ENCODE measurements at places on chromosomes 6 and 20.
A peak's percentile ranks its signal among the peaks of the same experiment; 100 is the strongest.

- no peak for DNase-seq
Observed at GRCh38 chr6:133359256-133359655, 118.1 kb downstream of the EYA4 start.

DNA sequence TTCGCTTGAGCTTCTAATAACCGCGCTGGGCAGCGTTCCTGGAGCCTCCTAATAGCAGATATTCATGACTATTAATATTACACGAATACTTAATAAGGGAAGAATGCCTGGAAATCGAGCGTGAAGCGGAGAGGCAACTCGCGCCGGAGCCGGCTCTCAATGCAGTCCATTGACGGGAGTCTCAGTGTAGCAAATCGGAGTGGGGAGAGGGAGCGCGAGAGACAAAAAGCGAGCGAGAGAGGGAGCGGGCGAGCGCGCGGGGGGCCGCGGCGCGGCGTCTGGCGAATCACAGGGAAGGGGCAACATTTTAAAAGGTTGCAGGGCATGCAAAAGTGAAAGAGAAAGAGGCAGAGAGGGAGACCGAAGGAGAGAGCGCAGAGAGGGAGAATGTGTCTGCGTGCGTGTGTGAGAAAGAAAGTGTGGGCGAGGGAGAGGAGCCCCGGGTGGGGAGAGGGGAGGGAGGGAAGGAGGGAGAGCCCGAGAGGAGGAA lies 2.9 kb downstream of the TFAP2A start:
- DNase-seq: peak; percentile 88

- DNase-seq: no peak
Observed at GRCh38 chr6:1296542-1296941, 15.4 kb upstream of the FOXQ1 start.

DNA sequence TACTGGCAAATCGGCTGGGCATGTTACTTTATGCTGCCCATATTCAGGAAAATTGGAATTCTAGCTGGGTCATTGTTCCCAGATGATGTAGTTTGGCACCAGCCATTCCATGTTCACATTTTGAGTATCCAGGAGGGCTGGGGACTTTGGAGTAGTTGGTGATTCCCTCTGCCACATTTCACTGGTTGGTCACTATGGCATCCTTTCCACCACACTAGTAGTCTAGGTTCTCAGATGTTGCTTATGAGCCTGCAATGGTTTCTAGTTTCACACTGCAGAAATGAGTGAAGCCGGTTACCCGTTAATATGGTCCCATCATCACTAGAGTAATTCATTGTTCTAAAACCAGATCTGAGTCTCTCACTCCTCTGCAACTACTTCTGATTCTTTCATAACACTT lies 4.6 kb downstream of the PTPN1 start:
- no peak for DNase-seq

DNA sequence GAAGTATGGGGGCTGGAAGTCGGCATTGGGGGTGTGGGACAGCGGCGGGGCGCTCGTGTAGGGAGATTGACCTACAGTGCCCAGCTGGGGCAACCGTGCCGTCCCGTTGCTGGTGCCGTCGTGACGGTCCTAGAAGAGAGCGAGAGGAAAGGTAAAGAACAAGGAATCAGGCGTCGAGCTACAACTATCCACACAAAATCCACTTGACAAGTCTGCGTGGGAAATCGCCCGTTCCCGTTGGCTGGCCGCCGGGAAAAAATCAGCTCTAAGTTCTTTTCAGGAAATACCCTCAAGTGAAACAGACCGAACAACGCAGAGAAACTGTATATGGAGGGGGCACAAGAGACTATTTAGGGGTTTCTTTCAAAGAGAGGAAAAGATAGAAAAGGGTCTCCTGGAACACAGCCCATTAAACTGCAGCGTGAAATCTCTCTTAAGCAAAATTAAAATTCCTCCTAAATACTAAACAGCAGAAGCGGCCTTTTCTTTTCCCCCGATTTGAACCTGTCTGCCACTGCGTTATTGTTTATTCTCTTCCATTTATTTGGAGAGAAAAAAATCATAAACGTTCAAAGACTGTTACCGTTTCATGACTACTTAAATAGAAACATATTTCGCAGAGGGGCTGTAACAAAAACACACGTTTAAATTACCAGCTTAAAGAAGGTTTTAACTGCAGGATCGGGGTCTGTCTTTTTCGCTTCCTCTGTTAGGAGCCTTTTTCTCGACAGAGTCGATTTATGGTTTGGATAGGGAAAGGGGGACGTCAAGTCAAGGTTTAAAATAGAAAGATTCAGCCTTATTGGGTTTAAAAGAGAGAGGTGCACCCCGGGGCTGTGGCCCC lies 4.4 kb downstream of the TFAP2A start:
- DNase-seq: no peak
